Stimulated activated effector memory CD8-positive, alpha-beta T cell treated with anti-CD3 and anti-CD28 coated beads, Interleukin-12 subunit alpha, Interleukin-12 subunit beta, amount 100 ng/mL, for 72 hours (primary cell): ENCODE measurements at places on chromosomes 6 and 20.

- DNase-seq: peak; percentile 83
Observed at GRCh38 chr20:43187476-43188233, 2.1 kb downstream of the PTPRT start.

DNA sequence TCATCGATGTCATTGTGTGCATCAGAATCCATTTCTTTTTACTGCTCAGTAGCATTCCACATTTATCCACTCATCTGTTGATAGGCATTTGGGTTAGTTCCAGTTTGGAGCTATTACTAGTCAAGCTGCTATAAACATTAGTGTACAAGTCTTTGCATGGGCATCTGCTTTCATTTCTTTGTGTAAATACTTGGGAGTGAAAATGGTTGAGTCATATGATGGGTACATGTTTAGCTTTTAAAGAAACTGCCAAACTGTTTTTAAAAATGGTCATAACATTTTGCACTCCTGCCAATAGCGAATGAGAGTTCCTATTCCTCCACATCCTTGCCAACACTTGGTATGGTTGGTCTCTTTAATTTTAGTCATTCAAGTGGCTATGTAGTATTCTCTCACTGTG lies 21.2 kb upstream of the SLC22A2 start:
- DNase-seq: peak; percentile 4

GRCh38 chr20:13883425-13883824 lies 98.6 kb downstream of the NDUFAF5 start:
- DNase-seq: no peak

DNA sequence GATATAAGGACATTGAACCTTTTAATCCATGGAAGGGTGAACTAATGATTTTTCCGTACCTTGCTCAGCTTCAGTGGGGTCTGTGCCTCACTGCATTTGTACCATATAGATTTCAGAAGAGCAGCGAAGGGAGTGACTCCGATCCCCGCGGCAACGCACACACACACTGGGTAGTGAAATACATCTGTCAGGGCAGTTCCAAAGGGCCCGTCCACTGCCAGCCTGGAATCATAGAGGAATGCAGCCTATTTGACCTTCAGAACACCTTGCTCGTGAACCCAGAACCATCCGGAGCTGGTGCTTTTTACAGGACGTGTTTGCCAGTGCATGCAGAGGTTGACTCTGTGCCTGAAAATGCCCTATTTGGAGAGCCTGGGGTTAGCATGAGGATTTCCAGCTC lies 33.0 kb downstream of the NOX3 start:
- DNase-seq: no peak
